Fibroblast of skin of right biceps (primary cell): ENCODE measurements at places on chromosomes 5 and 9.

GRCh38 chr9:27168951-27169350, 59.9 kb downstream of the TEK start:
- DNase-seq = no peak

GRCh38 chr5:128782446-128782845, 182.8 kb upstream of the SLC27A6 start:
- DNase-seq = peak; percentile 77

DNA sequence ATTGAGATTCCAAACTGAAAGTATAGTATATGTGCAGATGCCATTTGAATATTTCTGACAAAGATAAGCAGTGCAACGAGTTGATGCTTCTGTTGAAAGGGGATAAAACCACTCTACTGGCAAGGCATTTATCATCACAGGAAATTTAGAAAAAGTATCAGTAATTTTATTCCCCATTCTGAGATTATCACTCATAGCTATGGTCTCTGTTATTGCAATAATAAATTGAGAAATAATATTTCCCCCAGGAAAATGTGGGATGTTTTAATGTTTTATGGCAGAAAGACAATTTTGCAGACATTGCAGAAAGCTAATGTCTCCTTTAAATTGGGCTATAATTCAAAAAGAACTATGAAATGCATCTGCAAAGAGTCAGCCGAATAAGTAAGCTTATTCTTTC, 1612.7 kb upstream of the ACO1 start:
- DNase-seq = no peak

DNA sequence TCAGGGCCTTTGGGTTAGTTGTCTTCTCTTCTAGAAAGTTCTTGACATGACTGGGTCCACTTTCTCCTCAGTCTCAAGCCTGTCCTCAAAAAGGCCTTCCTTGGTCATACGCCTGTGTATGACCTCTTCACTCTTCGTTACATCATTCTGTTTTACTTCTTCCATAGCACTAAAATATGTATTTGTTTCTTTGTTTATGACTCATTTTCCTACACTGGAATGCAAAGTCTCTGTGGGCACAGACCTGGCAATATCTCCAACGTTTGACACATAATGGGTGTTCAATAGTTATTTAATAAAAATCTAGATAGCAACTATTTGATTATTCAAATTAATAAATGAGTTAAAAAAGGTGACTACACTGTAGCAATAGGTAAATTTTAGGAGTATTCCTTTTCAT, 85.1 kb downstream of the YIPF5 start:
- DNase-seq = no peak

DNA sequence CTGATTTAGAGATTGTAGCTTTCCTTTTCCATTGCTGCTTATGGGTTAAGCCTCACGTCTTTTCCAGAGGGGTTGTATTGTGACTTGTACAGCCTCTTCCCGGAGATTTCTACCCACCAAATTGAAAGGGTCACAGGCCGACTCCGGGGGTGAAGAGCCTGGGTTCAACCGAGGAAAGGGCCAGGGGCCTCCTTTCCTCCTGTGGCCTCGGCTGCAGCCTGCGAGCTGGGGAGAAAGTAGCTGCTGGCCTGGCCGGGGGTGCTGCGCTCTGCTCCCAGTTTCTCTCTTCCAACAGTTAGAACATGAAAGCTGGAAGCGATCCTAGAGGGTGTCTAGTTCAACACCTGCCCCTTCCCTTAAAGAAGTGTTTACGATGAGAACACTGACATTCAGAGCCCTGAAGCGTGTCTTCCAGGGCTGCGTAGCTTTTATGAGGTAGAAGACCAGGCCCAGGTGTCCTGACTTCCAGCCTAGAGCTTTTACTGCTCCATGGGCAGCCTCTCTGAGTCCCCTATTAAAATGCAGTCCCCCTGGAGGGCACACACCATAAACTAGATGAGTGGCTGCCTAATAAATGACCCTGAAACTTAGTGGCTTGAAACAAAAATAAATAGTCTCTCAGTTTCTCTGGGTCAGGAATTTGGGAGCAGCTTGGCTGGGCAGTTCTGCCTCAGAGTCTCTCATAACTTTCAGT, 56.9 kb downstream of the ACER2 start:
- DNase-seq = no peak

DNA sequence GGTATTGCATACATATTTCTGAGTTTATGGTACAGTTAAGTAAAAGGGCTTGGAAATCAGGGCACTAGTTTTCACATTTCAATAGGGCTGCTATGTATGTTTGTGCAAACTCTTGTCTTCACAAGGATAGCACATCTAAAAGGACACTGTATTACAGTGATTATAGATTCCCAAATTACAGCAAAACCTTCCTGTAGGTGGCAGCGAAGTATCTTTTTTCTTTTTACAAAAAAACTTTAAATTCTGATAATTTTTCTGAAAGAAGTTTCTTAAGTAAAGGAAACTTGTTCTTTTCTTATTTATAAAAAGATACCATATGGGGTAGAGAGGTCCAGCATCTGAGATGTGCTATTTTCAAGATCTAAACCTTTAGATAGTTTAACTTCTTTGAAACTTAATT, 337.8 kb downstream of the PTPRD start:
- DNase-seq = no peak

- no peak for DNase-seq
These were observed 20.0 kb downstream of the MARCHF3 start for GRCh38 chr5:127010362-127010761.

GRCh38 chr9:121023064-121023463, 27.0 kb downstream of the C5 start:
- peak; percentile 16 for DNase-seq

- DNase-seq = no peak
These were observed 430.6 kb upstream of the DAP start for GRCh38 chr5:11191673-11192072.

- DNase-seq = no peak
These were observed 179.5 kb upstream of the ZNF462 start for GRCh38 chr9:106683454-106683853.

DNA sequence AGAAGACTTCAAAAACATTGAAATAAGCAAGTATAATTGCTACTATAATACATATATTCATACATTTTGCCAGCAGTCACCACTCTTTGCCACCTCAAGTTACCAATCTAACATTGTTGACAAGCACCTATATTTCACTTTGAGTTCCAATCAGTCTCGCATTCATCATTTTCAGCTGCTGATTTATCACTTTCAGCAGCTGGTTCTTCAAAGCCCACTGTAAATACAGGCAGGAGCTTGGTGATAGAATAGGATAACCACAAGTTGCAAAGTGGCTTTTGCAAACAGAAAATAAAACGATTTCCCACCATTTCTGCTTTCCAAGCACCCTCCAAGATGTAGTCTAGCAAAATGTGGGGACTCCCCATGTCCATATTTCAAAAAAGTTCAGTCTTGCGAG, 114.2 kb upstream of the ITGA1 start:
- no peak for DNase-seq

DNA sequence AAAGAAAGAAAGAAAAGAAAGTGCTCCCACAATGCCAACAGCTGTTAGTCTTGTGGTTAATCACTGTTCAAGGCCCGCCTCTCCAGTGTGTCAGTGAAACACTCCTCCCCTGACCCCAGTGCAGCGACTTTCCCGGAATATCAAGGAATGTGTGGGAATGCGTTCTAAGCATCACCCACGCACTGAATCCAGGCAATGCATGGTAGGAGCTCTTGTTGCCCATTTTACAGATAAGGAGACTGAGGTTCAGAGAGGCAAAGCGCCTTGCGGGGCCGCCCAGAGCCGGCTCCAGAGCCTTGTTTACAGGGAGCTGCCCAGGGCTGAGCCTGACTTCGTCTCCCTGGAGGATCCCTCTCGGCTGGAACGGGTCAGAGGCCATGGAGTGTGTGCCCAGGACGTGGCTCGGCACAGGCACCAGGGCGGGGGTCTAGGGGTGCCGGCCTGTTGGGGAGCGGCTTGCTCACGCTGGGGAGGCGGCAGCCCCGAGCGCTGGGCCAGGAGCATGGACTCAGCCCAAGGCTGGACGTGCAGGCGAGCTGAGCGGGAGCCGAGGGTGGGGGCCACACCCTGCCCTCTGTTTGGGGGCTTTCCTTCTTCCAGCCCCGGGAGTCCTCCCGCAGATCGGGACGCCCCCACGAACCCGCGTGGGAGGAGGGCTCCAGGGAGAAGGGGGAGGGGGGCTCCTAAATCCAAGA, 823 bp downstream of the ST6GALNAC6 start:
- peak; percentile 89 for DNase-seq

- no peak for DNase-seq
These were observed 6.4 kb downstream of the NOP16 start for GRCh38 chr5:176381979-176382378.

DNA sequence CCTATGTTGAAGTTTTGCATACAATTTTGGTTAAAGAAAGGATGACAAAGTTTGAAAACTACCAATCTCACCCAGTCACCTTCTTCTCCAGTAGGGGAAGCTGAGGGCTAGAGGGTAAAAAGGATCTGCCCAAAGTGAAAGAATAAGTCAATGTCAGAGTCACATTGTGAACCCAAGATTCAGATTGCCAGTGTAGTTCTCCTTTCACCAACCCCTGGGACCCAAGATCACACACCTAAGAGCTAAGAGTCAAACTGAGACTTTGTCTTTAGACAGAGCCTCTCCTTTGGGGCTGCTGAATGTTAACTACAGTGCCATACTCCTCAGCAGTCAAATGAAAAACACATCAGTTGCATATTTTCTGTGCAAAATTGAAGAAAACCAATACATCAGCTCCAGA, 210.6 kb downstream of the ATP10B start:
- no peak for DNase-seq

DNA sequence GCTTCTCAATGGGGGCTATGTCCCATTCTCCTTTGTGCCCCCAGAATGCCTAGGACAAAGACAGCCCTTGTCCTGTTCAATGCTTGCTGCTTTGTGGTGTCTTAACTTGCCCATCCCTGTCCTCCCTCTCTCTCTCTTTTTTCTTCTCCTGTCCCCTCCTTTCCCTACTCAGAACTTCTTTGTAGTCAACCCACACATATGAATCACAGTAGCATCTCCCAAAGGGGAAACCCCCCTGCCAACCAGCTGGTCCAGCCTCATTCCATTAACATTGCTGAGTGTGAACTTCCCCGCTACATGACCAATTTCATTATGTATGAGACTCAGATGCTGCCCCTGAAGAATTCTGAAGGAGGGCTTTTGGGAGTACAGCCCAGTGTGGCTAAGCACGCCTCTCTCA, 408.3 kb downstream of the ENC1 start:
- DNase-seq = peak; percentile 95

GRCh38 chr5:140213370-140213983, 38.5 kb downstream of the CYSTM1 start:
- DNase-seq = no peak

- DNase-seq = peak; percentile 57
These were observed 163.9 kb downstream of the ARRDC3 start for GRCh38 chr5:91219091-91219802.

- no peak for DNase-seq
These were observed 374.1 kb upstream of the IRX4 start for GRCh38 chr5:2256691-2257280.

DNA sequence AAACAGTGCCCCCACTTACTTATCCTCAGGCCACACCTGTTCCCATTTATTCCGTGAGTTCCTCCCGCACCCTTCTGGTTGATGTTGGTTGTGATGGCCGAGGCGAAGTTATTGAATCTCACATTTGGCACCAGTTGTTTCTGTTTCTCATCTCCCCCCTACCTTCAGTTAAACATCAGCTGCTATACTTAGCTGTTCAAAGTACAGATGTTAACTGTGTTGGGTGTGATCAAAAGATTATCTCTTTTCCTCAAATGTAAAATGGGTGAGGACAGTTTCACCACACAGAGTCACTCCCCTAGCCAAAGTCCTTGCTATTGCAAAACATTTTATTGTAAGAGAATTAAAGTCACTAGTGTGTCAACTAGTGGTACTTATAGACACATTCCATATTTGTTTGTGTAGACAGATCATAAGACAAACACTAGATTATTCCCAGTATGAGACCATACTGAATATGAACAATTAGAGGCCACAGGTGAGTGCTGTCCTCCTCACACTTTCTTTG, 43.2 kb upstream of the PRSS3 start:
- no peak for DNase-seq

- DNase-seq = no peak
These were observed 161.4 kb upstream of the DAB2 start for GRCh38 chr5:39586185-39586584.

DNA sequence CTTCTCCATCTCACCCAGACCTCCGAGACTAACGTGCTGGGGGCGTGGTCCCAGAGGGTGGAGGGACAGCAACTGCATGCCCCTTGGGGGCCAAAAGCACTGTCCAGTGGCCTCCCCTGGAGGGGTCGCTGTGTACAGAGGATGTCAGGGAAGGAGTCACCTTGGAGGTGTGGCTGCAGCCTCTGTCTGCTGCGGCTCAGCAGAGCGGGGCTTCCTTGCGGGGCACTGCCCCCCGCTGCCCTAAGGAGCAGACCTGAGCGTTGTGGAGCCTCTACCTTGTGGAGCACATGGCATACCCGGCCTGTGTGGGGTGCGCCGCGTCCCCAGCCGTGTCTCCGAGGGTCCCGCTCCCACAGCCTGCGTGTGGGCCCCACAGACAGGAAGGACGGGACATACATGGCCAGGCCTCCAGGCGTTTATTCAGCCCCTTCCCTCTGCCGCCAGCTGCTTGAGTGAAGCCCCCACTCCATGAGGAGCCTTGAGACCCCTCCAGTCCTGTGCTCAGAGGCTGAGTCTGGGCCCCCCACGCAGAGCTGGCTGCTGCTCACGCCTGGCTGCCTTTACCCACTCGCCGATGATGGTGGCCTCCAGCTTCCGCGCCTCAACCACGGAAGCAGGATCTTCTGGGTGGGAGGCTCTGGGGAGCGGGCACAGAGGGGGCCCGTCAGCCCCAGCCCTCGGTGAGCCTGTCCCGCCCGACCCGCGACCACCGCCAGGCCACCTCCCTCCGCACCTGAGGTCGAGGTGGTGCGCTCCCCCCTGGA, 4.2 kb downstream of the DPP7 start:
- no peak for DNase-seq

DNA sequence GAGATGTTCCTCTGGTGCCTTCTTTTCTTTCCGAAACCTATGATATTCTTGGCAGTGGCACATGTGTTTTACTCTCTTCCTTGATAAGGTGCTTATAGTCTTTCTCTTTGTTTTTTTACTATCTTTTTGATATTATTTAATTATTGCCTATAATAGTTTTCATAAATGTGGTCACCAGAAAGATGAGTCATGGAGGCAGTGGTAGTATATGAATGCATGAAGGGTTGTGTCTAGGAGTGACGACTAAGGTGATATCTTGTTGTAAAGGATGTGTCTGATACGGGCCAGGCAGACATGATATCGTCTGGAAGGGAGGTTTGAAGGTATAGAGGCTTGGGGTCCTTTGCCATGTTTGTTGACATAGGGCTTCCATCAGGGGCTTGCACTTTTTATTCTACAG, 36.8 kb downstream of the SLC44A1 start:
- no peak for DNase-seq

- peak; percentile 28 for DNase-seq
These were observed 234.2 kb upstream of the CDH6 start for GRCh38 chr5:30959238-30959637.
